ENCODE measurements at places on chromosomes 3 and 15. TPM values are rescaled to one million over a fixed set of nuclear protein-coding genes. Genes with fewer than 3 reads are reported as not detected.

GRCh38 chr3:19885468-19885867 is 48.5 kb downstream of the EFHB start:
- peak; percentile 41 for DNase-seq

SH2D7 gene
- polyA plus RNA-seq: not detected

DNA sequence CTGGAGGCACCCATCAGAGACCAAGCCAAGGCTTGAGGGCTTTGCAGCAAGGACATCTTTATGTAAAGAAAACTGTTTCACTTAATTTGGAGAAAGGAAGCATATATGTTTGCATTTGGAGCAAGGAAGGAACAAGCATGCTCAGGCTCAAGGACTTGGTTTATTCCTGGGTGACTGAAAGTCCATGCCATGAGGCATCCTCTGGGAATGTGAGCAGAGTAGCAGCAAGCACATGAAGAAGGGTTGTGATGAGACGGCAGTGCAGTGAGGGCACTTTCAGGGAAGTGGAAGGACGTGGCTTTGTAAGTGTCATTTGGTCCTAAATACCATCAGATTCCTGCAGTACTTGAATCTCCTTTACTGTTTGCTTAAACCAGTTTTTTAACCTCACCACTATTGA is 26.8 kb downstream of the POLG start:
- peak; percentile 82 for DNase-seq

DNA sequence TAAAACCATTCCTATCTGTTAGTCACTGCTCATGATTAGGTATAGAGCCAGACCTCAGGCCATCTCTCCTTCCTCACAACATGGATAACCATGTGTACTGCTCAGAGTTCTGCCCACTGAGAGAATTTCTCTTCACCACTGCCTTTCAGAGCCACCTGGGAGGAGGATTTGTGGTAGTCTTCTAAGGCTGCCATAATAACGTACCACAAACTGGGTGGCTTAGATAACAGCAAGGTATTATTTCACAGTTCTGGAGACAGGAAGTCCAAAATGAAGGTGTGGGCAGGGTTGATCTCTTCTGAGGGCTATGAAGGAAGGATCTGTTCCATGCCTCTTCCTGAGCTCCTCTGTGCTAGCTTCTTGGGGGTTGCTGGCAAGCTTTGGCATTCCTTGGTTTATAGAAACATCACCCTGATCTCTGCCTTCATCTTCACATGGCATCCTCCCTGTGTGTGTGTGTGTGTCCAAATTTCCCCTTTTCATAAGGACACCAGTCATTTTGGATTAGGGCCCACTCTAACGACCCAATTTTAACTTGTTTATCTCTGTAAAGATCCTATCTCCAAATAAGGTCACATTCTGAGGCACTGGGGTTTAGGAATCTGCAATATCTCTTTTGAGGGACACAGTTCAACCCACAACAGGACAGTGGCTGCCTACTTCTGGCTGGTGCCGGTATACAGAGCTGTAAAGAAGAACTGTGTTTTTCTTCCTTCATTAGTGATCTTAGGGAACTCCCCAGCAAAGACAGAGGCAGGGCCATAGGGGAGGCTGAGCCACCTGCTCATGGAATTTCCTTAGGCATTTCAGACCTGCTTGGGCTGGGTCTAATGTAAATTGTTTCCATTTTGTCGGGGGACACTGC is 42.1 kb upstream of the NOX5 start:
- DNase-seq: no peak

GRCh38 chr3:48568476-48568875 is 4.9 kb upstream of the UCN2 start:
- no peak for DNase-seq

GRCh38 chr3:139123377-139124095 is 78.8 kb upstream of the PRR23C start:
- DNase-seq: no peak

GRCh38 chr3:23816721-23817120 is 11.0 kb downstream of the UBE2E1 start:
- no peak for DNase-seq

GRCh38 chr3:127092776-127093175 is 100.2 kb upstream of the PRR23E start:
- DNase-seq: no peak

AHSG gene
- not detected for polyA plus RNA-seq

DUOXA2 gene
- not detected for polyA plus RNA-seq

CCR2 gene
- polyA plus RNA-seq: not detected

CPB1 gene
- polyA plus RNA-seq: not detected

DNA sequence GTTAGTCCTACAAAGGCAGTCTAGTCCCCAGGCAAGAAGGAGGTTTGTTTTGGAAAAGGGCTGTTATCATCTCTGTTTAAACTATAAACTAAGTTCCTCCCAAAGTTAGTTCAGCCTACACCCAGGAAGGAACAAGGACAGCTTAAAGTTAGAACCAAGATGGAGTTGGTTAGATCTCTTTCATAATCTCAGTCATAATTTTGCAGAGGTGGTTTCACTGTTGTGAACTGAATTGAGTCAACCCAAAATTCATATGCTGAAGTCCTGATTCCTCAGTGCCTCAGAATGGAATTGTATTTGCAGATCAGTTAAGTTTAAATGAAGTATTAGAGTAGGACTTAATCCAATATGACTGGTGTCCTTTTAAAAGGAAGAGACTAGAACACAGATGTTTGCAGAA is 101.0 kb upstream of the C3orf80 start:
- DNase-seq: no peak

DNA sequence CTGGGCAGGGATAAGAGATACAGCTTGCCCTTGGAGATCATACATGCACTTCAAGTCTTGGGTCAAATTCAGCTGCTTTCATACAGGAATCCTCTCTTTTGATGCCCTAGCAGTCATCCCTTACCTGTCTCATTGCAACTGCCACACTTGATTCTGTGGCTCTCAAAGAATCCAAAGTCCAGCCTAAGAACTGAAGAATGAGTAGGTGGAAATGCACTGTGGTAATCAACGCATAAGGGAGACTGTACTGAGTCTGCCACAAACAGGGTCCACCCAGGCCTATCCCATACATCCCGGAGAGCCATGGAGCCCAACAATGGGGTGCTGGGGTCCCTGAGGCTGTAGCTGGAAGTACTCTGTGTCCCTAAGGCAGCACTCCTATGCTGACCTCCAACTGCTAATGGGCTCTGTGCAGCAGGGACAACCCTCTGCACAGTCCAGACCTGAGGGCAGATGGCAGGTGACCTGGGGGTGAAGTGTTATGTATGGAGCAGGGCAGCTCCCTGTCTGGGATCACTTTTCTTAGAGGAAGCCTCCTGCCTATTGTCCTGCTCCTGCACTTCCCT is 1.7 kb upstream of the VPS18 start:
- DNase-seq: no peak

DNA sequence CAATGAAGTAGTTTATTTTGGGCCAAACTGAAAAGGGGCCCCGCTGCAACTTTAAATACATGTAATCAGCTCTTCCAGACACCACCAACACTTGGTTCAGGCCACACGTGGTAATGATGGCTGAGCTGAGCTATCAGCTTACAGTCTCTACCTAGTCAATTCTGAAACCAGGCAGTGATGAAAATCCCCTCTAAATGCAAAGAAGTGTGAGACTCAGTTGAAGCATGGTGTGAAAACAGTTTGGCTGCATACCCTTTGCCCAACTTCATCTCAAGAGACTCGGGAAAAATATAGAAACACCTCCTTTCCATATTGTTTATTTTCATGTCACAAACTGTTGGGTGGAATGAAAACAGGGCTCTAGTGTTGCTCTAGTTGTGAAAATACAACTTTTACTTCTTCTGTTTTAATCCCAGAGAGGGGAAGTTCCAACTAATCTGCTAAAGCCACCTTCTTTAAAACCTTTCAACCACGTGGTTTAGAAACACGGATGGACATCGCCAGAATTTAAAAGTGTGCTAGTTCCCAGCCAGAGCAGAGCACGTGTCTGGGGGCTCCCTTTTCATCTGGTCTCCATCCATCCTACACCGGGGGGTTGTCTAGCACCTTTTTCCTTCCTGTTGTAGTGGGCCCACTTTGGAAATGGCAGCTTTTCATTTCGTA is 229.1 kb downstream of the EPHB1 start:
- DNase-seq: no peak
